ENCODE measurements at places on chromosomes 5 and 9.

- no peak for DNase-seq
Observed at GRCh38 chr5:63101870-63102269, 523.3 kb downstream of the LRRC70 start.

DNA sequence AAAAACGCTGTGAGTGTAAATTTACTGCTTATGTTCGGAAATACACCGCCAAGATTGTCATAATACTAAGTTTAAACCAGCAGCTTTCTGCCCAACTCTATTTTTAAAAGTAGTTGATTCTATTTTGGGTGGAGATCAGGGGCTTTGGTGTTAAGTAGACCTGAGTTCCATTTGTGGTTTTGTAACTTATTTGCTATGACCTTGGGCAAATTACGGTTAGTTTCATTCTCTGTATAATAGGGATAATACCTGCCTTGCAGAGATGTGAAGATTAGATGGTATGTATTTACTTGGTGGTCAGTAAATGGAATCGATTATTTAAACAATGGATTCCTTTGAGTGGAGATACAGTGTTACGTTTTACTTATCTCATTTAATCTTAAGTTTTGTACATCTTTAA, 1.6 kb downstream of the RAD23B start:
- no peak for DNase-seq

- DNase-seq: no peak
Observed at GRCh38 chr5:142387024-142387682, 62.3 kb upstream of the SPRY4 start.

GRCh38 chr9:70285246-70285645, 26.5 kb downstream of the SMC5 start:
- no peak for DNase-seq

DNA sequence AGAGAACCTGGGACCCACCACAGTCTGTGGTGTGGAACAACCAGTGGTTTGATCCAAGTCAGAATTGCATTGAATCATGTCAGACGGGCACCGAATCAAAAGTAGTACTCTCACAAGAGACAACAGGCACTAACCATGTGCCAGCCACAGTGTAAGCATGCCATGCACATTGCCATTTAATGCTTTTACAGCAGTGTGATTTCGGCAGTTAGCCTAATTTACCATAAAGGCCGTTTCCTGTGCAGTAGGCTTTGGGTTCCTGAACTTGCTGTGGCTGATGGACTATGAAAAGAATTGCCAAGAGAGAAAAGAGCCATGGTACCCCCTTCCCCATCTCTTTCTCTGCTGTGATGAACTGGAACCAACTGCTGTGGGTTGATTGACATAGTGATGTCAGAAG, 540.6 kb downstream of the EBF1 start:
- DNase-seq: no peak

- DNase-seq: no peak
Observed at GRCh38 chr5:131854134-131854533, 57.3 kb upstream of the FNIP1 start.

GRCh38 chr9:124388275-124389048, 26.8 kb downstream of the PSMB7 start:
- DNase-seq: no peak

- no peak for DNase-seq
Observed at GRCh38 chr5:54080831-54081230, 229.5 kb downstream of the ARL15 start.

GRCh38 chr9:72691671-72692070, 170.3 kb downstream of the TMC1 start:
- DNase-seq: no peak

DNA sequence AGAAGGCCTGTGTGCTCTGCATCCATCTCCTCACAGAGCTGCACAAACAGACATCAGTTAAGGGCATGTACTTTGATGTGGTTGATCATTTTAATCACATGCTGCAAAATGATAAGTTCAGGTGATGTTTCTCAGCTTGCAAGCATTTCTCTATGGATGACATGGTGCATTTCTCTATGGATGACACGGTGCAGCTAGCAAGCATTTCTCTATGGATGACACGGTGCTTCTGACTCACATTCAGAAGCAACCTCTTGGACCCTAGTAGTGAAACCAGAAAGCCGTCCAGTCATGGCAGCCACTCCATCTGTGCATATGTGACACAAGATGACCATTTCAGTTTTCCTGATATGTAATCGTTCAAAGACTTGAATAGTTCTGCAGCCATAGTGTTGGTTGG, 24.1 kb upstream of the RNF20 start:
- DNase-seq: no peak

- DNase-seq: no peak
Observed at GRCh38 chr5:172871982-172872381, 37.9 kb downstream of the ERGIC1 start.

- DNase-seq: no peak
Observed at GRCh38 chr9:14994738-14995137, 84.5 kb upstream of the FREM1 start.

DNA sequence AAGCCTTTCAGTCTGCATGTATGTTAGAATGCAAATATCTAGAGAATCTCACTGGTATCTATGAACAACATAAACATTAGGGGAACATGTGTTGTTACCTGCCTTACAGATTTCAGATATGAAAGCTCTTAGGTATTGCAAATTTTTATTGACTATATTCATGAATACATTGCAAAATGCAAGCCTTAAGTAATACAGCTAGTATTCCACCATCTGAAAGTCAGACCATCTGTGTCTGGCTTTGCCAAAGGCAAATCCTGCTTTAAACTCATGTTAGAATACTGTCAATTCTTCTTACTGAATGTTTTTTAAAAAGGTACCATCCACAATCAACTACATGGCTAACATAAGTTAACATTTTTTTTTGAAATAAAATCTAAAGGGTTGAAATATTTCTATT, 215.6 kb downstream of the AP3B1 start:
- DNase-seq: no peak

- no peak for DNase-seq
Observed at GRCh38 chr5:114999176-114999575, 170.5 kb downstream of the TRIM36 start.

- DNase-seq: no peak
Observed at GRCh38 chr9:120267929-120268328, 312.0 kb downstream of the CDK5RAP2 start.

GRCh38 chr5:55308254-55308836, 556 bp downstream of the MTREX start:
- DNase-seq: peak; percentile 5

DNA sequence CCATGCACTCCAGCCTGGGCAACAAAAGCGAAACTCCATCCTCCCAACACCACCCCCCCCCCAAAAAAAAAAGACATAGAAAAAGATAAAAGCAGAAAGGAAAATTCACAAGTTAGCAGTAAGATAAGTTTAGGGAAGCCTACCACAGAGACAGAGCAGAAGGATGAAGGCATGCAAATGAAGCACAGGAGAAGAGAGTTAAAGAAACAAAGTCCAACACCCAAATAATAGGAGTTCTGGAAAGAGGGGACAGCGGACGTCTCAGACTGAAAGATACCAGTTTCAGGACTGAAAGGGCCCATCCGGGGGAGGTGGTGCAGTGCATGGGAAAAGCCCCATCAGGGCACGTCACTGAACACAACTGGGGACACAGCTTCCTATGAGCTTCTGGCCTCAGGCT, 54.3 kb downstream of the OTULIN start:
- DNase-seq: no peak

- DNase-seq: peak; percentile 2
Observed at GRCh38 chr5:154309805-154310204, 119.3 kb downstream of the GALNT10 start.

DNA sequence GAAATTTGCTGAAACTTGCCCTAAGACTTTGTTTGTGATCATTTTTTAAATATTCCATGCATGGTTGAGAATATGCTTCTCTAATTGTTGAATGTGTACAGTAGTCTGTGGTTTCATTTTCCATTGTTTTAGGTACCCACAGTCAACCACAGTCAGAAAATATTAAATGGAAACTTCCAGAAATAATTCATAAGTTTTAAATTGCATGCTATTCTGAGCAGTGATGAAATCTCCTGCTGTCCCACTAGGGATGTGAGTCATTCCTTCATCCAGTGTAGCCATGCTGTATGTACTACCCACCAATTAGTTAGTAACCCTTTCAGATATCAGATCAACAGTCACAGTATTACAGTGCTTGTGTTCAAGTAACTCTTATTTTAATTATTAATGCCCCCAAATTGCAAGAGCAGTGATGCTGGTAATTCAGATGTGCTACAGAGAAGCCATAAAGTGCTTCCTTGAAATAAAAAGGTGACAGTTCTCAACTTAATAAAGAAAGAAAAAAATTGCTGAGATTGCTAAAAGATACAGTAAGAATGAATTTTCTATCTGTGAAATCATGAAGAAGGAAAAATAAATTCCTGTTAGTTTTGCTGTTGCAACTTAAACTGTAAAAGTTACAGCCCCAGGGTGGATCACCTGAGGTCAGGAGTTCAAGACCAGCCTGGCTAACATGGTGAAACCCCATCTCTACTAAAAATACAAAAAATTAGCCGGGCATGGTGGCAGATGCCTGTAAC, 79.9 kb upstream of the FBXL17 start:
- no peak for DNase-seq

DNA sequence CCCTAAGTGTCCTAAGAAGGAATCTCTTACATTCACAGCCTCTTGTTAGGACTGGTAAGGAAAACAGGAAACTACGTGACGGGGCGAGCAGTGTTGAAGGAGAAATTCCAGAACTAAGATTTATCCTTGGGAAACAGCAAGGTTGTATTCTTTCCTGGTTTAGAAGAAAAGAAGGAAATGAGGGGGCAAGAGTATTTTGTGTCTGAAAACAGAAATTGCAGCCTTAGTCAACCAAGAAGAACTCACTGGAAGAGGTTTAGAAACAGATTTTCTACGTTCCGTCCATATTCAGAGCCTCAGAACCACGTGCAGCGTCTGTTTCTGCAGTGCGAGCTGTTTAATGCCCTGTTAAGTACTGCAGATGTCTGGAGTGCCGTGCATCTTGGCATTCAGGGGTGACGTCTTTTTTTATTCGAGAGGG, 75.2 kb downstream of the GOLPH3 start:
- no peak for DNase-seq

DNA sequence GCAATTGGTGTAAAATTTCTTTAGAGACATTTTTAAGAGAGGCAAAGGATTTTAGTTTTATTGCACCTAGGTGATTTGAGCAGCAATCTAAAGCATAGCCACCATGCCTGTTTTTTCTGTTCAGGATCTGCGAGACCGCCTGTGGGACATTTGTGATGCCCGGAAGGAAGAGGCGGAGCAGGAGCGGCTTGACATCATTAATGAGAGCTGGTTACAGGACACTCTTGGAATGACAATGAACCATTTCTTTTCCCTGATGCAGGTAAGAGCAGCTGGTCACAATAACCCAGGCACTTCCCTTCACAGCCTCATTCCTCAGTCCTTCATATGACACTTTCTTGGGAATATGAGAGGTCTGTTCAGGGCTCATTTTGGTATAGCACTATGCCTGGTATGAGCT, 103.2 kb upstream of the IL7R start:
- no peak for DNase-seq

GRCh38 chr9:8733131-8733954, 933.8 kb upstream of the DMAC1 start:
- no peak for DNase-seq

DNA sequence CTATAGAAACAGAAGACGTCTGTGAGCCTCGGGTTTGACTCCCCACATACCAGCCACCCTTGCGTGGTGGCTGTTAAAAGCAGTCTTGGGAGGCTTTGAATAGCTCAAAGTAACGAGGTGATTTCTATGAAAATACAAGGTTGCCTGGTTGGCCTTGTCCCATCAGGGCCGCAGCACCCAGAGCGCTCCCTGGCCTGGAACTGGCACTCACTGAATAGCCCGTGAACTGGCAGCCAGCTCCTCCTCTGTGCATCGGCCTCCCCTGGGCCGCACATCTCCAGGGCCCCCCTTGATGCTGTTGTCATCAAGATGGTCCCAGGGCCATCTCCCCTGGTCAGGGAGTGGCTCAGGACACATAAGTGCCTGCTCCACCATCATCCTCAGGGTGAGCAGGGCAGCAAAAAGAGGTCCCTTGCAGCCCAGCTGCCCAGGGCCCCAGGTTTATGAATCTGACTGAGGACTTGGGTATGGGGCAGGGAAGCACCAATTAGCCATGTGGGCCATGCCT, 144.6 kb upstream of the PPP1R26 start:
- no peak for DNase-seq
